Endothelial cell (in vitro differentiated cells): ENCODE measurements at places on chromosomes 6 and 20.

GRCh38 chr6:28838289-28838633 lies 85.5 kb downstream of the TRIM27 start:
- peak; percentile 66 for DNase-seq
- H3K4me1 ChIP-seq = peaks cover 7% of the 10 kb centered on the region
- H3K36me3 ChIP-seq = peaks cover 3% of the 10 kb centered on the region
- peak overlapping the region; percentile 93 for H3K4me3 ChIP-seq
- H3K27ac ChIP-seq = peak overlapping the region; percentile 97

GRCh38 chr20:13486694-13487093 lies 152.0 kb downstream of the TASP1 start:
- H3K36me3 ChIP-seq = peaks cover 7% of the 10 kb centered on the region
- H3K4me3 ChIP-seq = no peak overlapping the region
- H3K27ac ChIP-seq = no peak overlapping the region
- no peak for DNase-seq
- H3K4me1 ChIP-seq = no peaks in the 10 kb centered on the region

GRCh38 chr6:133764008-133764753 lies 124.7 kb upstream of the TCF21 start:
- H3K4me3 ChIP-seq = no peak overlapping the region
- no peak overlapping the region for H3K27ac ChIP-seq

- no peak overlapping the region for H3K4me3 ChIP-seq
- H3K36me3 ChIP-seq = no peaks in the 10 kb centered on the region
- no peak for DNase-seq
- H3K27me3 ChIP-seq = peaks cover 1% of the 10 kb centered on the region
- no peak overlapping the region for H3K27ac ChIP-seq
Observed at GRCh38 chr20:24584078-24584477, 114.6 kb downstream of the SYNDIG1 start.

GRCh38 chr6:159012201-159012600 lies 12.2 kb upstream of the RSPH3 start:
- no peak overlapping the region for H3K27ac ChIP-seq
- no peak overlapping the region for H3K4me3 ChIP-seq
- peaks cover 2% of the 10 kb centered on the region for H3K27me3 ChIP-seq
- DNase-seq = no peak
- peaks cover 2% of the 10 kb centered on the region for H3K4me1 ChIP-seq

GRCh38 chr20:3447321-3447720 lies 23.5 kb upstream of the ATRN start:
- H3K4me3 ChIP-seq = no peak overlapping the region
- H3K27ac ChIP-seq = no peak overlapping the region
- H3K36me3 ChIP-seq = no peaks in the 10 kb centered on the region

GRCh38 chr6:108134213-108134970 lies 31.4 kb upstream of the NR2E1 start:
- peak overlapping the region; percentile 88 for H3K27ac ChIP-seq
- H3K4me1 ChIP-seq = peaks cover 11% of the 10 kb centered on the region
- peak overlapping the region; percentile 80 for H3K4me3 ChIP-seq
- H3K36me3 ChIP-seq = no peaks in the 10 kb centered on the region
- no peak for DNase-seq
- H3K27me3 ChIP-seq = peaks cover 14% of the 10 kb centered on the region

GRCh38 chr20:60967431-60968316 lies 284.4 kb upstream of the CDH4 start:
- no peak for DNase-seq
- no peak overlapping the region for H3K4me3 ChIP-seq
- peaks cover 8% of the 10 kb centered on the region for H3K27me3 ChIP-seq

GRCh38 chr20:14667226-14667625 lies 329.8 kb upstream of the FLRT3 start:
- H3K27me3 ChIP-seq = no peaks in the 10 kb centered on the region
- H3K4me3 ChIP-seq = no peak overlapping the region
- H3K27ac ChIP-seq = no peak overlapping the region
- no peaks in the 10 kb centered on the region for H3K36me3 ChIP-seq
- no peak for DNase-seq

- peaks cover 3% of the 10 kb centered on the region for H3K4me1 ChIP-seq
- no peaks in the 10 kb centered on the region for H3K27me3 ChIP-seq
- H3K36me3 ChIP-seq = no peaks in the 10 kb centered on the region
- H3K4me3 ChIP-seq = no peak overlapping the region
Observed at GRCh38 chr6:108350528-108350927, 55.7 kb downstream of the AFG1L start.

DNA sequence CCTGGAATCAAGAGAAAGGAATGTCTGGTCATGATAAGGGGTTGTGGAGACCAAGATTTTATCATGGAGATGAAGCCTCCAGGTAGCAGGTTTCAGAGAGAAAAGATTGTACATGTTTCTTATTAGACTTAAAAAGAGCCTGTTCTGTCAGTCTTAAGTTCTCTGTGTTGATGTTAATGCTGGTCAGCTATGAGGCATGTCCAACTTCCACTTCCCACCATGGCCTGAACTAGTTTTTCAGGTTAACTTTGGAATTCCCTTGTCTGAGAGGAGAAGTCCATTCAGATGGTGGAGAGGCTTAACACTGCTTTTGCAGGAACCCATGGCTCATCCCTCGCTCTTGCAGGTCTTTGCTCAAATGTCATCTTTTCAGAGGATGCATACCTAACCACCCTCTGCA lies 27.5 kb upstream of the TAB2 start:
- no peak for DNase-seq
- H3K27me3 ChIP-seq = no peaks in the 10 kb centered on the region
- H3K36me3 ChIP-seq = no peaks in the 10 kb centered on the region
- no peak overlapping the region for H3K27ac ChIP-seq
- H3K4me1 ChIP-seq = peaks cover 3% of the 10 kb centered on the region

GRCh38 chr6:32079566-32080290 lies 29.4 kb downstream of the TNXB start:
- no peak for DNase-seq
- peaks cover 15% of the 10 kb centered on the region for H3K27me3 ChIP-seq
- peaks cover 6% of the 10 kb centered on the region for H3K36me3 ChIP-seq
- H3K27ac ChIP-seq = no peak overlapping the region

GRCh38 chr6:30903236-30903635 lies 4.8 kb upstream of the GTF2H4 start:
- H3K27me3 ChIP-seq = peaks cover 2% of the 10 kb centered on the region
- no peak overlapping the region for H3K27ac ChIP-seq
- no peak for DNase-seq
- no peaks in the 10 kb centered on the region for H3K36me3 ChIP-seq
- H3K4me3 ChIP-seq = no peak overlapping the region
- peaks cover 2% of the 10 kb centered on the region for H3K4me1 ChIP-seq

DNA sequence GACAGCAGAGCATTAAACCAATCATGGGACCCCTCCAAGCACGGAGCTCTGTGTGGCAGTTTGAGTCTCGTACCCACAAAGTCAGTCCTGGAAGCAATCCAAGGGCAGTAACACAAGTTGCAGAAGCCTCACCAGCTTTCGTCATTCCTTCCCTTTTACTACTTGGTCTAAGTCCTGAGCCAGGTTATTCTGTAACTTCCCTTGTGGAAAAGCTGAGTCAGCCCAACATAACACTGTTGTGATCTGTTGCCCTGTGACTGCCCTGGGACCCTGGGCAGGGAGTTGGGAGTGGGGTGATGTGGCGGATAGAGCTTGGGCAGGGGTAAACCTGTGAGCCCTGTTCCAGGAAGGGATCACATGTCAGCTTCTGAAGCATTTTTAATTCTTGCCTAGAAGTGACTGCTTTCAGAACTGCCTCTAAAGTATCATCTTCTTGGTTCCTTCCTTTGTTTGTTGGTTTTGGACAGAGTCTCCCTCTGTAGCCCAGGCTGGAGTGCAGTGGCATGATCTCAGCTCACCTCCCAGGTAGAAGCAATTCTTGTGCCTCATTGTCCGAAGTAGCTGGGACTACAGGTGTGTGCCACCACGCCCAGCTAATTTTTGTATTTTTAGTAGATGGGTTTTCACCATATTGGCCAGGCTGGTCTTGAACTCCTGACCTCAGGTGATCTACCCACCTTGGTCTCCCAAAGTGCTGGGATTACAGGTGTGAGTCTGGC lies 183.7 kb upstream of the JAG1 start:
- H3K4me1 ChIP-seq = peaks cover 7% of the 10 kb centered on the region
- no peaks in the 10 kb centered on the region for H3K36me3 ChIP-seq
- no peaks in the 10 kb centered on the region for H3K27me3 ChIP-seq
- no peak for DNase-seq
- no peak overlapping the region for H3K27ac ChIP-seq

GRCh38 chr20:63442100-63442493 lies 30.4 kb downstream of the KCNQ2 start:
- H3K36me3 ChIP-seq = peaks cover 7% of the 10 kb centered on the region
- no peaks in the 10 kb centered on the region for H3K4me1 ChIP-seq
- no peaks in the 10 kb centered on the region for H3K27me3 ChIP-seq
- DNase-seq = peak; percentile 77
- no peak overlapping the region for H3K27ac ChIP-seq

- peaks cover 9% of the 10 kb centered on the region for H3K4me1 ChIP-seq
- no peak for DNase-seq
- no peaks in the 10 kb centered on the region for H3K27me3 ChIP-seq
- H3K27ac ChIP-seq = peak overlapping the region; percentile 80
- no peak overlapping the region for H3K4me3 ChIP-seq
Observed at GRCh38 chr6:156167625-156168071, 609.5 kb upstream of the ARID1B start.

DNA sequence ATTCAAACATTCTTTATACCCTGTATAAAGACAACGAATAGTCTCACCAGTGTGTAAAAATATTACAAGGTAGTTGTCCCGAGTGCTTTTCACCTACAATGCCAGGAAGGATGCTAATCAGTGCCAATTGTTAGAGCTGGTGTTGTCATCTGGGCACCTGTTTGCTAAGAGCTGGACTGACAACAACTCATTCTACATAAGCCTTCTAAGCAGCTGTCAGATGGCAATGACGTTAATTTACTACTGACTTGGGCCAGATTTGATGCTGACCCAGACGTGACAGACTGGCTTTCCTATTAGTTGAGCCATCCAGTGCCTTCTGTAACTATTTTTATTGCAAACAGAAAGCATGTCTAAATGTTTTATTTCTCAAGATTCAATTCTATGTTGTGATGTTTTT lies 355.2 kb downstream of the ADGRB3 start:
- DNase-seq = no peak
- no peak overlapping the region for H3K4me3 ChIP-seq
- H3K4me1 ChIP-seq = no peaks in the 10 kb centered on the region
- H3K36me3 ChIP-seq = no peaks in the 10 kb centered on the region
- no peaks in the 10 kb centered on the region for H3K27me3 ChIP-seq

- H3K4me1 ChIP-seq = no peaks in the 10 kb centered on the region
- no peaks in the 10 kb centered on the region for H3K36me3 ChIP-seq
- H3K27me3 ChIP-seq = no peaks in the 10 kb centered on the region
- no peak for DNase-seq
Observed at GRCh38 chr20:7174554-7174953, 407.1 kb downstream of the BMP2 start.

DNA sequence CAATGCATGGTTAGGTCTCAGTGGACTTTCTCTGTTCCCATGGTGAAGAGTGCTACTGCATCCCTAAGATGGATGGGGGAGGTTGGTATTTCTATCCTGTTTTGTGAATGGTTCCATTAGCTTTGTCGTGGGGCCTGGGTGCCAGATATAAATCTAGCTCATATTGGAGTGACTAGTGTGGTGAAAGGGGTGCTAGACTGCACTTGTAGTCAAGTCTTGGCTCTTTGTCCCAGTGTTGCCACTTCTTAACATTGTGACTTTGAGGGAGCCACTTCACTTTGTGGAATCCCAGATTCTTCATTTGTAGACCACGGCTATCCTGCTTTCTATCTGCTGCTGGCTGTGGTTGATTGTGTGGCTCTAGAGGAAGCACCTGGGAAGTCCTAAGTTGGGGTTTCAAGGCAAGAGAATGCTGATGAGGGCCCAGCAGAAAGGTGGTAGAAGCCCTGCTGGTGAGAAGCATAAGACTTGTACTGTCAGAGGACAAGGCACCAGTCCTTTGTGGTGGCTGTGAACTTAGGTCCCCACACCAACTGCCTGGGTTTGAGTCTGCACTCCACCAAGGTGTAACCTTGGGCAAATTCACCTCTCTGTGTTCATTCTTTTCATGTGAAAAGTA lies 44.1 kb downstream of the VAPB start:
- H3K27ac ChIP-seq = no peak overlapping the region
- H3K4me3 ChIP-seq = peak overlapping the region; percentile 29

DNA sequence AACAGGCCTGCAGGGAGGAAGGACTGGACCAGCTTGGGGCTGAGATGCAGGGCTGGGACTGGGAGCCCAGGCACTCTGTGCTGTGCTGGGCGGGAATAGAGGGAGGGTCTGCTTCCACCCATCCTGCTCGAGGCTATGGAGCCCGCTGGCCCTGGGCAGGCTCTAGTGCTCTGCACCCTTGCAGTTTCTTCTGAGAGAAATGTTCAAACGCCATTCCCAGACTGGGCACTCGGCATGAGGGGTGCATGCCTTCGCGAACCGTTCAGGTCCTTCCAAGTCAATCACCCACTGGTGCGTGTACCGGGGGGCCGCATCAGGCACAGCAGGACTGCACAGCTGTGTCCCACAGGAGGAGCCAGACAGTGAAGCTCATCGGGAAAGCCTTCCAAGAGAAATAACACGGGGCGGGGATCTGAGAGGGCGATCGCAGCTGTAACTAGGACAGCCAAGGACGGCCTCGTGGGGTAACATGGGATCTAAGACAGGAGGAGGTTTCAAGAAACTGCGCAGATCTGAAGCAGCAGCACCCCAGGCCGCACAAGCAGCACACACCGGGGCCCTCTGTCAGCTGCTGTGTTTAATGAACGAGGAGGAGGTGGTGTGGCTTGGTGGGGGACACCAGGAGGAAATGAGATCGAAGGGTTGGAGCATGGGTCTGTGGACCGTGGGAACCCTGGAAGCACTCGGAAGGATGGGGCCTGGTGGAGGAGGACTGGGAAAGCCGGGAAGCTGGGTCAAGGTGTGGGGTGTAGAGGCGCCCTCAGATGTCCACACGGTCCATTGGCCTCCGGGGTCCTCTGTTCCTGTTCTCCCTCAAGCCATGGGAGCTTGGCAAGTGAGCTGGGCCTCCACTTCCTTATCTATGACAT lies 26.1 kb upstream of the PYGB start:
- peaks cover 2% of the 10 kb centered on the region for H3K4me1 ChIP-seq
- DNase-seq = no peak
- H3K27ac ChIP-seq = no peak overlapping the region
- H3K4me3 ChIP-seq = no peak overlapping the region

GRCh38 chr6:46893648-46894047 lies 28.1 kb downstream of the ADGRF5 start:
- DNase-seq = no peak
- peaks cover 50% of the 10 kb centered on the region for H3K4me1 ChIP-seq
- H3K27me3 ChIP-seq = peaks cover 4% of the 10 kb centered on the region
- no peak overlapping the region for H3K4me3 ChIP-seq

DNA sequence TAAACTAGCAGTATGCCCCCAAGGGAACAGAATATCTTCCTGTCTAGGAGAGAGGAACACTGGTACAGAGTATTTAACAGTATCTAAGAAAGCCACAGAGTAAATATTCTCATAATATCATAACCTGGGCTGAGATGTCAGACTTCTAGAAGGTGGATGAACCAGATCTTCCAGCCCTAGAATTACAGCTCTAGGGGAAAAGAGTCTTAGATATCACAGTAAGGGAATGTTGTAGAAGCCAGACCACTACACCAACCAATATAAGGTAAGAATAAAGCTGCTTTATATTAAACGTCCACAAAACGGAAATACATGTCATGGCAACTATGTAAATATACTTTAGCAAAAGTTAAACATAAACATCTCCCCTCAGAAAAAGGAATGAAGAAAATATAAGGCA lies 12.4 kb downstream of the SERINC1 start:
- peak overlapping the region; percentile 20 for H3K27ac ChIP-seq
- peaks cover 9% of the 10 kb centered on the region for H3K4me1 ChIP-seq
- H3K36me3 ChIP-seq = peaks cover 19% of the 10 kb centered on the region
- DNase-seq = no peak
- H3K27me3 ChIP-seq = no peaks in the 10 kb centered on the region
- no peak overlapping the region for H3K4me3 ChIP-seq

- no peak overlapping the region for H3K27ac ChIP-seq
- no peaks in the 10 kb centered on the region for H3K36me3 ChIP-seq
- H3K4me3 ChIP-seq = no peak overlapping the region
- H3K27me3 ChIP-seq = no peaks in the 10 kb centered on the region
Observed at GRCh38 chr20:12860619-12861247, 148.0 kb upstream of the SPTLC3 start.
